ENCODE measurements at places on chromosomes 13 and 19.

GRCh38 chr13:37418490-37418889, 180.1 kb downstream of the POSTN start:
- peak; percentile 41 for DNase-seq

- DNase-seq: no peak
These were observed 324.1 kb upstream of the PCDH9 start for GRCh38 chr13:67554286-67554685.

- peak; percentile 57 for DNase-seq
These were observed 22.8 kb upstream of the CD70 start for GRCh38 chr19:6613711-6614110.

GRCh38 chr13:73273745-73274144, 214.9 kb downstream of the KLF5 start:
- no peak for DNase-seq

- no peak for DNase-seq
These were observed 46.5 kb downstream of the RFX2 start for GRCh38 chr19:6063576-6064335.

- DNase-seq: peak; percentile 44
These were observed 1.3 kb downstream of the IZUMO1 start for GRCh38 chr19:48745208-48745995.

Measured in stromal cell of bone marrow (primary cell).